Right hindlimb (tissue), 1 donor: ENCODE measurements at places on chromosomes 7 and 10.

DNA sequence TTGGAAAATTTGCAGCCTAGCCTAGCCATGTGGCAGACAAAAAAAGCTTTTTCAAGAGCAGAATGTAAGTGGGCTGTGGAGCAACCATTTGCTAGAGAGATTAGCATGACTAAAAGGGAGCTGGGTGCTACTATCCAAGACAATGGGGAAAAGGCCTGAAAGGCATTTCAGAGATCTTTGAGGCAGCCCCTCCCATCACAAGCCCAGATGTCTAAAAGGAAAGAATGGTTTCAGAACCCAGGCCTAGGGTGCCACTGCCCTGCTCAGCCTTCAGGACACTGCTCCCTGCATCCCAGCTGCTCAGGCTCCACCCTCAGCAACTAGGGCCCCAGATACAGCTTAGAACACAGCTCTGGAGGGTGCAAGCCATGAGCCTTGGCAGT is 24.7 kb downstream of the PNLIPRP3 start:
- DNase-seq = no peak

GRCh38 chr10:68606918-68607317 is 46.8 kb downstream of the TET1 start:
- DNase-seq = no peak

- DNase-seq = no peak
Measured at GRCh38 chr10:52121688-52122087, 192.4 kb upstream of the DKK1 start.

DNA sequence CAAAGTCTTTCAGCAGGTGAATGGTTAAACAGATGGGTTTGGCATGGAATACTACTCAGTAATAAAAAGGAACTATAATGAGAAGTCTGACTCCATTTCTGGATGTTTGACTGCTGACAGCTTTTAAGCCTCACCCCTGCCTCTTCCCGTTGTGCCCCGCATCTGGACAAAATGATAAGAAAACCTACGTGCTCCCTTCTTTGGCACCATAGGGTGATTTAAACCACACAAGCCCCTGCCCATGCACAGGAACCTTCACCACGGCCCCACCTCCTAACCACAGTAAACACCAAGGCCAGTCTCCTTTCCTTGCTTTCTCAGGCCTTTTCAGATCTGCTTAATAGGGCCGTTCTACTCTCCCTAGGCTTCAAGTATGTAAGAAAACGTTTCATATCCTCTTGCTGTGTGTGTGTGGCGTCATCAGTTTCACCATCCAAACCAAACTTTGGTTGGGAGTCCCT is 47.1 kb upstream of the UBN2 start:
- DNase-seq = no peak

GRCh38 chr7:110454713-110455112 is 636.2 kb upstream of the LRRN3 start:
- DNase-seq = no peak

GRCh38 chr7:116888895-116889294 is 26.5 kb downstream of the CAPZA2 start:
- DNase-seq = no peak
